ENCODE measurements at places on chromosomes 3 and 15.

- DNase-seq, result no peak
Measured at GRCh38 chr3:118766306-118766669, 268.4 kb downstream of the IGSF11 start.

- no peak for DNase-seq
Measured at GRCh38 chr3:9324944-9325343, 37.9 kb upstream of the THUMPD3 start.

DNA sequence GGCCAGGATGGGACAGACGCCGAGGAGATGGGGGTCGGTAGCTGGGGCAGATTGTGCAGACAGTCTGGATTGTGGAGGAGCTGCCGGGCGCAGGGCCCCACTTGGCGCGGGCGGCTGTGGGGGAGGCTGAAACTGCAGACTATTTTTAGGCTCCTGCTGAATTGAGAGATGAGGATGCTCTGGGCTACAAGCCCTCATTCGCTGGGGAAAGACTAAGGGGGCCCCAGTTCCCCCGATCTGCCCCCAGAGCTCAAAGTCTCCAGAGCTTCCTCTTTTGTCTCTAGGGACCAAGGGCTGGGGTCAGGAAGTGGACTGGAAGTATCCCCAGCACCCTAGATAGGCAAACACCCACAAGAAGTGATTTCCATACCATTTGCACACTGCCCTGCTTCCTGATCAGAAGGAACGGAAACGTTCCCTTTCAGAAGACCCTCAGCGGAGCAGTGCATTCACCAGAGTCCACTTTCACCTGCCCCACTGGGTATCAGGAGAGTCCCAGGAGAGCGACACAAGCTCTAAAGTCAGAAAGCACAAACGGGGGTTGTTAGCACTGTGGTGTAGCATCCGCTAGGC lies 29.7 kb downstream of the SEMA7A start:
- no peak for DNase-seq

DNA sequence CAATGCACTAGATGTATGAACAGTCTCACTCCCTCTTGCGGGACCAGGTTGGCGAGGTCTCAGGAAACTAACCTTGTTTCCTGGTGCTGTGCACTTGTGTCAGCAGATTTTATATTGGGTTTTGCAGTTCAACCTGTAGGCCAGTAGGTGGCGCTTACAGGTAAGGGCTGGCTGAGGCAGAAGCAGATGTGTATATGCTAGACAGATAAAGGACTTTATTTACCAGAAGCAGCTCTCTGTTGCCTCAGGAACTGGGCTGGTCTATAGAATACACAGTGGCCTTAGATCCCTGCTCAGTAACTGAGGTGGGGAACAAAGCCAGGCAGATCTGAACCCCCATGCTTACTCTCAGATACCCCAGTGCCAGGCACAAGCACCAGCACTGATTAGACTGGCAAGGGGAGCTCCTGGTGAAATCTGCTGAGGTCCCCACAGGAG lies 296.8 kb downstream of the DOCK3 start:
- DNase-seq, result peak; percentile 6

DNA sequence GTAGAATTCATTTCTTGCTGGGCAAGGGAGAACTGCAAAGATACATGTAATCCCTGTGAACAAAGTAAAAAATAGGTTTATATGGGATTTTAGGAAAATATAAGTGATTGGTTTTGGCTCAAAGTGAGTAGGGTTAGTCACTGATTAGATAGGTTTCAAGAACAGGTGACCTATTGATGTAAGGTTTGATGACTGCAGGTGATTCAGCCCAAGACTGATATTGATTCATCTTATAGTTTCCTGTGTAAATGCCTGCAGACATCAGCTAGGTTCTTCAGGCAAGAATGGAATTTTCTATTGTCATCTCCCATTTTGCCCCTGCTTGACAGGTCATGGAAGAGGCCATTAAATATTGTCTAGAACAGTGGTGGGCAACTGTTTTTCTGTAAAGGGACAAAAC lies 23.9 kb upstream of the ARID3B start:
- no peak for DNase-seq

DNA sequence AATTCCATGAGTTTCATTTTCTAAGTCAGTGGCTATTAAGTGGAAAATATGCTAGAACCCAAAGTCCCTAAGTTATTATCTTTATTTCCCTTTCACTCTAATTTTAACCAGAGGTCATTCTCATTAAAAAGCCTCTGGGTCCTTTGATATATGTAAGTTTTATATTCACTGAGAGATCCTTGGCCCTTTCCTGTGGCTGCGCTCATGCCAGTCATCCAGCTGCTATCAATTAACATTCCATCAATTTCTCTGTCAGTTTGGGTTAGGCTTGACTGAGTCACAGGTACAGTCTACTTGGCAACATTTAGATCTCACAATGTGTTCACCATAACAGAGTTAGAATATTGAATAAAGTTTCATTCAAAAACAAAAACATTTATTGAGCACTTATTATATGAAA lies 58.0 kb upstream of the FBN1 start:
- DNase-seq, result no peak

GRCh38 chr3:61173676-61174075 lies 77.6 kb downstream of the FHIT start:
- DNase-seq, result no peak

GRCh38 chr3:61687206-61687605 lies 125.8 kb downstream of the PTPRG start:
- DNase-seq, result no peak

- DNase-seq, result no peak
Measured at GRCh38 chr15:99564221-99565048, 1.3 kb upstream of the MEF2A start.

GRCh38 chr15:99239545-99240198 lies 9.7 kb downstream of the TTC23 start:
- DNase-seq, result no peak

- DNase-seq, result peak; percentile 58
Measured at GRCh38 chr15:74433592-74434262, at the start of gene SEMA7A. Gene SEMA7A (minus strand): TSS chr15:74433958. CDS start chr15:74433918, 40 bp downstream.

DNA sequence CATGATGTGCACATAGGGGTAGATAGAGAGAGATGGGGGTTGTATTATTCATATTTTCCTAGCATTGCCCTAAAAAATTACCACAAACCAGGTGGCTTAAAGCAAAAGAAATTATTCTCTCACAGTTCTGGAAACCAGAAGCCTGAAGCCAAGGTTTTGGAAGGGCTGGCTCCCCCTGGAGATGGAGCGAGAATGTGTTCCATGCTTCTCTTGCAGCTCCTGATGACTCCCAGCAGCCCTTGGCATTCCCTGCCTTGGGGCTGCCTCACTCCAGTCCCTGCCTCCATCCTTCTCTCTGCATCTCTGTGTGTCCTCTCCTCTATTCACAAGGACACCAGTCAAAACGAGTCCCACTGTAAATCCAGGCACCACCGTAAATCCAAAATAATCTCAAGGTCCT lies 91.5 kb upstream of the FAM174B start:
- DNase-seq, result no peak

- peak; percentile 6 for DNase-seq
Measured at GRCh38 chr3:19945969-19946831, 697 bp upstream of the RAB5A start.
